ENCODE measurements at places on chromosomes 5 and 9.

- no peak for DNase-seq
Observed at GRCh38 chr9:76115982-76116646, 225.6 kb downstream of the PCSK5 start.

DNA sequence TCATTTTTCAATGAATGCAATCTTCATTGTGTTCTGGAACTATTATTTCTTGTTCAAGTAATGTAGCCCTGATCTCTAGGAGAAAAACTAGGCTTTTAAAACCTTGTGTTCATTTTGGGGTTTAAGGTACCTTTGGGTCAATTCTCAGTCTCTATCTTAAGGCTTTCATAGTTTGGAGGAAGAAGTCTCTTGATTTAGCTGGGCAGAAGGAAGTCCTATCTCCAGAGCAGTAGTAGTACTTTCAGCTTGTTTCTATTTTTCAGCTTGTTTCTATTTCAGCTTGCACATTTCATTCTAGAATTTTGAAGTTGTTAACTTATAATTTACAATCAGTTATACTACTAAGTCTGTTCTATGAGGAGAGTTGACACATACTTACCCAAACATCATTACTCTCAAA is 15.2 kb downstream of the CSNK1G3 start:
- no peak for DNase-seq

DNA sequence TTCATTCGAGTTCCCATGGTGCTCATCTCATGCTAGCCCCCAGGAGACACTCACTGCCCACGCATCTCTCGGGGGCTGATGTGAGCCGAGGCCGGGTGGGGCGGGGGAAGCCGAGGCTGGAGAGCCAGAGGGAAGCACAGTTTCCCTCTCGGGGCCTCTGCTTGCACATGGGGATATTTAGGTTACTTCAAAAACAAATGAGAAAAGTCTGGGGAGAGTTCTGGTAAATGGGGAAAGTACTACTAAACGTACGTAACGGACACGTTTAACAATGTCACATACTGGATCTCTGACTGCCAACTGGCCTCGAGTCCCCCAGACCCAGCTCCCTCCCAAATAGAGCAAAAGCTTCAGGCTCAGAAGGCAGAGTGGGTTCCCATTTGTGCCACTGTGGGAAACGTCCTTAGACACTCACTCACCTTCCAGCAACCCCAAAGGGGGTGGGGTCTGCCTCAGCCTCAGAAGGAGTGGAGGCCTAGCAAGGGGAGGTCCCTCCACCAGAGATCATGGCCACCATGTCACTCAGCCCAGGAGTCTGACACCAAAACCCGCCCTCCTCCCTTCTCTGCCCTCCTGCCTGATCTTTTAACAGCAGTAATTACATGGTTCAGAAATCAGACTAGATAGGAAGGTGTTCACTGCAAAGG is 33.8 kb upstream of the NTNG2 start:
- DNase-seq, result no peak

GRCh38 chr5:64861281-64861680 is 92.6 kb downstream of the CWC27 start:
- DNase-seq, result no peak

GRCh38 chr9:94887721-94888120 is 161.2 kb downstream of the AOPEP start:
- no peak for DNase-seq

Measured in erythroblast (primary cell).